ENCODE measurements at places on chromosomes 16 and 17.

DNA sequence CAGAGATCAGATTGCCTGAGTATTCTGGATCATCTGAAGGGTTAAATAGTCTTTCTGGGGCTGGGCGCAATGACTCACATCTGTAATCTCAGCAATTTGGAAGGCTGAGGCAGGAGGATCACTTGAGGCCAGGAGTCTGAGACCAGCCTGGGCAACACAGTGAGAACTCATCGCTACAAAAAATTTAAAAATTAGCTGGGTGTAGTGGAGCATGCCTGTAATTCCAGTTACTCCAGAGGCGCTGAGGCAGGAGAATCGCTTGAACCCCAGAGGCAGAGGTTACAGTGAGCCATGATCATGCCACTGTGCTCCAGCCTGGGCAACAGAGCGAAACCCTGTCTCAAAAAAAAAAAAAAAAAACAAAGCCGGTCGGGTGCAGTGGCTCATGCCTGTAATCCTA, 15.7 kb downstream of the MVP start:
- no peak for DNase-seq

DNA sequence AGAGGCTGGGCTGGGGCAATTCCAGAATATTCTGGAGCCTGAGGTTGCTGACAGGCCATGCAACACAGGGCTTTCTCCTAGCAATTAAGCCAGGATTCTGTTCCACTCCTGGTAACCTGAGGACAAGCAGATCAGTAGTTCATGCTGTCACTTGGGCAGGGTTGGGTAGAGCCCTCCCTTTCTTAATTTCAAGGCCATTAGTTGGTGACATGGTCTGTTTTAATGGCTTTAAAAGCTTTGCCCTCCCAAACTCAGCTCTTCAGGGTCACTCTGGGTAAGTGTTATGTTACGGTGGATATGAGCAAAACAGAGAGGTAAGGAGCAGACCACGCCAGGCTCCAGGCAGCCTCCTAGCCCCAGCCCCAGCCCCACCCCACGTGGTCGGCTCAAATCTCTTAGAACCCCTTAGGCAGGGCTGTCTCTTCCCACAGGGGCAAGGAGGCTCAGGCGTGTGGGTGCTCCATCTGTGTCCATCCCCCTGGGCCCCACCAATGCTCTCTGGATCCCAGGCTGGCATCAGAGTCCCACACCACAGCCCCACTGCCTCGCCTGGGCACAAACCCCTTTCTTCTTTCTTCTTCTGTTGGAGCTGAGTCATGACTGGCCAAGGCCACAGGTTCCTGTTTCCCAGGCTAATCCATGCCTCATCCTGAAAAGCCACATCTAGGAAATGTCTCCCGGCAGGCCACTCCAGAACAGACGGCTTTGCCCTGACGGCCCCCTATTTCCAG, 27.5 kb downstream of the CEP295NL start:
- DNase-seq, result no peak

DNA sequence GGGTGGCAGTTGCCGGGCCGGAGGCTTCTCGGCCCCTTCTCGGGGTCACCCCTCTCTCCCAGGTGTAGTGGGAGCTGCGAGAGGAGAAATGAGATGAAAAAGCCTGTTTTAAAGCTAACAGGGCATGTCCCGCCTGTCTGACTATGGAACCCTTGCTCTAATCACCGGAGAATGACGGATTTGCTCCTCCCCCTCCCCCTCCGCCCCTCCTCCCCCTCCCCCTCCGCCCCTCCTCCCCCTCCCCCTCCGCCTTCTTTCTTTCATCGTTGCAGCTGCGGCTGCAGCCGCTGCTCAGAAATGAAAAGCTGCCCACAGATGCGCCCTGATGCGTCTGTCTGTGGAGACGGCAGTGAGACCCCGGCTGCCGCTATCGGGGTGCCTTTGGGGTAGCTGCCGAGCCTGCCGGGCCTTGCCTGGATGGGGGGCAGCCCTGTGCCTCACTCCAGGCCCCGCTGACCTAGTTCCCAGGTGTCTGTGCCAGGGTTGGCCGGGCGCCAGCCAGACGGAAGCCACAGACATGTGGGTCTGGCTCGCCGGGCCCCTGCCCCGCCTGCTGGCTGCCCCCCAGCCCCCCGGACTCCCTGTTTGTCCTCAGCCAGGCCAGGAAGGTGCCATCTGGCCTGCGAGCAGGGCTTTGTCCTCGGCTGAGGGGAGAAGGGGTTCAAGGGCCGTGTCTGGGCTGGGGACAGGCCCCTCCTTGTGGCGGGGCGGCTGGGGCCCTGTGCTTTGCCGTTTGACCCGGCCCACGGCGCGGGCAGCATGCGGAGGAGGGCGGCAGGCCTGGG, 37.7 kb downstream of the GINS2 start:
- DNase-seq, result no peak

- no peak for DNase-seq
These were observed 14.9 kb downstream of the SETD6 start for GRCh38 chr16:58530179-58530578.

GRCh38 chr16:578870-579405, 9.2 kb downstream of the PIGQ start:
- DNase-seq, result no peak

GRCh38 chr16:87762620-87763019, 3.2 kb downstream of the KLHDC4 start:
- no peak for DNase-seq

GRCh38 chr17:56894859-56895455, 18.9 kb downstream of the TRIM25 start:
- DNase-seq, result no peak

DNA sequence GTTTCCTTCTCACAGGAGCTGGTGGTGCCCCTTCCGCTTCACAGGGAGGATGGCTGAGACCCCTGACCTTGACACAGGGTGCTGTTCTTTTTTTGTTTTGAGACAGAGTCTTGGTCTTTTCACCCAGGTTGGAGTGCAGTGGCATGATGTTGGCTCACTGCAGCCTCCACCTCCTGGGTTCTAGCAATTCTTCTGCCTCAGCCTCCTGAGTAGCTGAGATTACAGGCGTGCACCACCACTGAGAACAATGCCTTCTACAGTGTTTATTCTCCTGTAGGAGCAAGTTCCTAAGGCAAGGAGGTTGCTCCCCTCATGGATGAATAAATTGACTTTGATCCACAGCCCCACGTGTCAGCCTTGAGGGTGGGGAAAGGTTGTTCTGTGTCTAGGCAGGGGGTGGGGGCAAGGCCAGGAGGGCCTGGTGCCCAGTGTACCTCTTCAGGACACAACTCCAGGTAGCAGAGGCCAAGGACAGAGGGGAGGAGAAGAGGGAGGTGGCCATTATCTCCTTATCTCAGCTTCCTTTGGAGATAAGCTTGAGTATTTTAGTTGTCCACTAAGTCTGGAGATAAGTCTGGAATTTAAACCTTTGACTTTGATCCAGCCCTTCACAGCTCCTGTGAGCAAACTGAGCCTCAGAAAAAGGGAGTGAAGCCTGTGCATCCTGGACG, 159.4 kb downstream of the SEC14L1 start:
- no peak for DNase-seq

DNA sequence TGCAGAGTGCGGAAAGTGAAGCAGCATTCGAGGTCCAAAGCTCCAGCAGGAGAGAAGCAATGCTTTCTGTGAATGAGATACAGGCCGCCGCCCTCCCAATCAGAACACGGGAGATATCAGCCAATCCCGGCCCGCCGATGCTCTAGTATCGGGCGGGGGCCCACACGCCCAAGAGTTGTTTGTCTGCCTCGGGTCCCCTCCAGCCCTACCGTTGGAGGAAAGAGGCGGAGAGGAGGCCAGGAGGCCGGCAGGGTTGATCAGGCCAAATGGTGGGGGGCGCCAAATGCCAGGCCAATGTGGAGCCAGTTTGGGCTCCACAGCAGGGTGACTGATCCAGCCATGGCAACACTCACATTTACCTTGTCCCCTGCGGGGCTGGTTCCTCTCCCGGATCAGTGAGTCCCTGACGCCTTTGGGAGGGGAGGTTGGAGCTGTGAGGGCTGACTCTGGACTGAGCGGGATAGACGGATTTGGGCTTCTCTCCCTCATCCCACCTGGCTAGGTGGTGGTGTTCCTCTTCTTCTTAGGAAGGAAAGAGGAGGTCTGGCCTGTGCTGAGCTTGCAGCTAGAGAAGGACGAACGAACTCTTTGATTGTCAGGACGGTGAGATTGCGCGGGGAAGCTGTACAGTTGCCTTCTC, 10.4 kb upstream of the CUEDC1 start:
- no peak for DNase-seq

DNA sequence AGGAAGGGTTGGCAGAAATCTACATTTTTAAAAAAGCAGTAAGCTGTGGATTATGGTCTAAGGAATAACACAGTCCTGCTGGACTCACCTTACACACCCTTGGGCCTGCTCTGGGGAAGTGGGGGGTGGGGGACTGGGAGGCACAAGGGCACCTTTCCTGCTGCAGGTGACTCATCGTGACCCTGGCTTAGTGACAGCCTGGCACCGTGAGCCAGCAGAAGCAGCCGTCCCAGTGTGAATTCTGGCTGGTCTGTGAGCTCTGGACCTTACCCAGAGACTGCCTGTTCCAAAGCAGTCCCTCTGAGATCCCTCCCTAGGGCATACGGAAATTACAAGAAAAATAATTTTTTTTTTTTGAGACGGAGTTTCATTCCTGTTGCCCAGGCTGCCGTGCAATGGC, 4.2 kb upstream of the CRK start:
- DNase-seq, result no peak

DNA sequence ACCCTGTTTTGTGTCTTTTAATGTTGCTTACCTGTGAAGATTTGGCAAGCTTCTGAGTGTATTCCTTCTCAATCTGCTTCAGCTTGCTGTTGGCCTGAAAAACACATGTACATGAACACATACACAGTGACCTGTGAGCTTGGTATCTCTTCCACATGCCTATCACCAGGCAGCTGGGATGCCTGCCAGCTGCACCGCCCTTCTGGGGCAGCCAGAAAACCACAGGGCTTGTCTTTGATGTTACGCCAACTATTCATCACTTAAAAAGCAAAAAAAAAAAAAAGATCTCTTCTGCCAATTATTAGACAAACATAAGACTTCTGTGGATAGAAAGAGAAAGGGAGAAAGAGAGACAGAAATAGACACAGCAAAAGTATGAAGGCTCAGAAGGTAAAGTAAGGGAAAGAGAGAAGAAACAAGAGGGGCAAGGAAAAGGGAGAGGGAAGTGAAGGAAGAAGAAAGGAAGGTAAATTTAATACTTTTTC, 189.2 kb upstream of the AXIN2 start:
- DNase-seq, result peak; percentile 50

GRCh38 chr17:34400301-34400931, 37.4 kb upstream of the CCL1 start:
- DNase-seq, result no peak

GRCh38 chr16:9378876-9379275, 287.4 kb downstream of the HAPSTR1 start:
- DNase-seq, result no peak

GRCh38 chr17:18230288-18231141, 5.1 kb downstream of the LLGL1 start:
- no peak for DNase-seq

DNA sequence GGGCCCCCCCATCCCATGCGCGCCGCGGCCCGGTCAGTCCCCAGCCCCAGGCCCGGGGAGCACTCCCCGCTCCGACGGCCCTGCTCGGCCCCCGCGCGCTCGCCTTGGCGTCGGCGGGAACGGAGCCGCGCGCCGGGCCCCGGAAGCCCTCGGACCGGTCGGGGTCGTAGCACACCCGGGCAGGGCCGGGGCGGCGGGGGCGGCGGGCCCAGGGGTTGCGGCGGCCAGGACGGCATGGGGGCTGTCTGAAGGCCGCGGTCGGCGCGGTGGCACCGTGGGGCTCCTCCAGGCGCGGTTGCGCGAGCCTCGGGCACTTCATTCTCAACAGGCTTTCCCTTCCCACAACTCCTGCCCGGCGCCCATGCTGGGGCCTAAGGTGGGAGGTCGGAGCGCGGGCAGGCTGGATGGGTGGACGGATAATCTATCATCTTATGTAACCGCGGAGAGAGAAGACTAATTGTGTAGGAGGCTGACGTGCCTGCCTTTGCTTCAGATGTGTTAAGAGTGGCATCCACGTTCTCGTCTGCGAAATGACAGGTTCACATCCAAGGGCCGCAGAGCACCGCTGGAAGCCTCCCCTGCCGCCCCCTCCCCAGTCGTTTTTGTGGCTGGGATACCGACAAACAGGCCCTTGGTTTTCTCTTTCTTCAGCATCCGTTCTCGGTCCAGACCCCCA, 708 bp downstream of the BAIAP2 start:
- DNase-seq, result no peak

GRCh38 chr16:23436951-23437350, 16.0 kb downstream of the COG7 start:
- DNase-seq, result no peak

DNA sequence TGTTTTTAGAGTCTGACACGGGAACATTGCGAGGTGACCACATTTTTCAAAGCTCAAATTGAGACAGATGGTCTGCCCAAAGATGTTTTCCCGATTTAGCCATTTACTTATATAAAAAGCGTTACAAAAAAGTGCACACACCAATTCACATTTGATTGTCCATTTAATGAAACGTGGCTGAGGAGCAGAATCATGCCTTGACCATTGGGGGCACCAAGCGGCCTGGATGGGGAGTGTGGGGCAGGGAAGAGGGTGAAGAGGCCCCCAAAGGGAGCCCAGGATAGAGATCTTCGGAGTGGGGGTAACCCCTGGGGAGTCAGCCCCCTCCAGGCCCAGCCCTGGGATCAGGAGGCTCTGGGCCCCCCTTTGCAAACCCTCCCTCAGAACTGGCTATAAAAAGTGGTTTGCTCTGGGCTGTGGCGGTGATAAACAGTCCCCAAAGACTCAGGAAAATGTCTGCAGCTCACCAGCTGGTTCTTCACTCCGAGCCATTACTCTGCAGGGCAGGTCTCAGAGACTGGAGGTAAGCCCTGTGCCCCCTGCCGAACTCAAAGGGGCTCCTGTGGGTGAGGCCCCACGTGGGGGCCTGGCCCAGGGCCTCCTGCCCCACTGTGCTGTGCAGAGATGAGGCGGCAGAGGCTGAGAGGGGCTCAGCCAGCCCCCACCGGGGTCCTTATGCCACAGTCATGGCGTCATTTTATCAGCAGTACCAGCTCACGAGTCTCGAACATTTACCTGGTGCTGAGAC, 105.9 kb upstream of the SEC14L1 start:
- no peak for DNase-seq

DNA sequence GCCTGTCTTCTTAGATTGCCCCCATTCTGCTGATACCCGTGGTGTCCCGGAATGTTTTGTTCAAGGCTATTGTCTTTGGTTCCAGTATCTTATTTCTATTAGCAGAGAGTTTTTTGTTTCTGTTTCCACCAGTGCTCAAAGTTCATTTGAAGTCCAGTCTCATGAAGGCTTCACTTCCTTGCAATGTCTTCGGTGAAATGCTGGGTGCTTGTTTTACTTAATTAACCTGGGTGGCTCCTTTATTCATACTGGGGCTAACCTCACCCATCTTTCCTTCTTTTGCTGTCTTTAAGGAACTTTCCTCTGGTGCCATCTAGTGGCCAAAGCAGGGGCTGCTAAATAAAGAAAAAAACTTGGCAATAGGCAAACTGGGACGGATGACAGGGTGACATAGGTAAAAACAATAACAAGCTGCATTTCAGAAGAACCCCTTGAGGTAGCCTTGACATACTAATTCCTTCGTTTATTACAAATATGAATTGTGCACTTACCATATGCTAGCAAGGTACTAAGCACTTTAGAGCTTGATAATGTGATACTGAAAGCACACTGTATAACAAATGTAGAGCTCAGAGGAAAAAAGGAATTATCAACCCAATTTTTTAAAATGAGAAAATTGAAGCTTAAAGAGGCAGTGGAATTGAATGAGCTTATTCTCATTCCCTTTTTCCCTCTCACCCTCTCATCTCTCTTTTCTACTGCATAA, 2.8 kb upstream of the SMIM36 start:
- no peak for DNase-seq

- DNase-seq, result no peak
These were observed 46.2 kb downstream of the GNAO1 start for GRCh38 chr16:56237451-56237930.
